Hypothalamus (tissue), 51 donors: ENCODE measurements at places on chromosomes 16 and 17.

- DNase-seq: no peak
These were observed 134.1 kb downstream of the CA10 start for GRCh38 chr17:52024300-52024870.

- DNase-seq: no peak
These were observed 21.3 kb upstream of the PIK3R6 start for GRCh38 chr17:8888704-8889302.

GRCh38 chr16:57648581-57649442, 19.3 kb upstream of the ADGRG3 start:
- peak; percentile 40 for DNase-seq

DNA sequence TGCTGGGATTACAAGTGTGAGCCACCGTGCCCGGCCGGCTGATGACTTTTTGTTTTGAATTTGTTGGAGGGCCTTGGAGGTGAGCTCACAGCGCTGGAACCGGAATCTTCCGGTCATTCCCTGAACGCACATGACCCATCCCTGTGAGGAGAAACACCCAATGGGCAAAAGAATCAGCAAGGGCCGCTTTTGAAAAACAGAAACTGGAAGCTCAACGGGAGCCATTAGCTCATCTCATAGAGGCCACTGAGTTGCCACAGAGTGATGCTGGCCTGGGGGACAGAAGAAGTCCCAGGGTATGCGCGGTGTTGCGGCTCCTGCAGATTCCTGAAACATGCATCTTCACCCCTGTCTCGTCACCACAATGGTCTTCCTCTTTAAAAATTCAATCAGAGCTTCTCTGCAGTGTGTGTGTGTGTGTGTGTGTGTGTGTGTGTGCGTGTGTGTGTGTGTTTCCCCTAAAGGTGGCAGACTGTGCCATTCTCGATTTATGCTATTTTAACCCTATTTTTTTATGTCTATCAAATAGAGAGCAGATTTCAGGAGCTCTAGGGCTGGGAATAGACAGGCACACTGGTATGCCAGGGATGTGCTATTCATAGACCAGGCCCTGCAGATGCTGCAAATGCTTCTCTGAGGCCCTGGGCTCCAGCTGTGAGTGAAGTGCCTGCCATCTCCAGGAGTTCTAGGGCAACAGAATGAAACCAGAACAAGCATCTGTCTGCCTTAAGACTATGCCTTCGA, 68.3 kb downstream of the MARCHF10 start:
- DNase-seq: no peak

DNA sequence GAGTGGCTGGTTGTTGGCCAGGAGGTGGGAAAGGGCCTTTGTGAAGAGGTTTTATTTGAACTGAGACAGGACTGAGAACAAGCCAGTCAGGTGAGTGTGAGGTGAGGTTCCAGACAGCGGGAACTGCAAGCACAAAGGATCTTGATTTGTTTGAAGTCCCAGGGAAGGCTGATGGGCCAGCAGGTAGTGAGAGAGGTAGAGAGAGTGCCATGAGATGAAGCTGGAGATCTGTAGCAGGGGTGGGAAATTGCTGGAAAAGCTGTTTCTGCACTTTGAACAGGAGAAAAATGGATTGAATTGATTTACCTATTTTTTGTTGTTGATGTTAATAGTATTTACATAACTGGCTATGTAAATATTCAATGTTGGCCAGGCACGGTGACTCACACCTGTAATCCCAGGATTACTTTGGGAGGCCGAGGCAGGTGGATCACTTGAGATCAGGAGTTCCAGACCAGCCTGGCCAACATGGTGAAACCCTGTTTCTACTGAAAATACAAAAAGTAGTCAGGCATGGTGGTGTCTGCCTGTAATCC, 7.7 kb upstream of the DCTPP1 start:
- no peak for DNase-seq

GRCh38 chr17:57349541-57350247, 93.4 kb downstream of the MSI2 start:
- DNase-seq: no peak

GRCh38 chr17:75720656-75721462, at the start of gene ITGB4:
Gene ITGB4, plus strand, starts transcription at chr17:75721459. Its CDS starts 3,245 bp downstream, at chr17:75724704.
- DNase-seq: peak; percentile 81
